Right hindlimb (tissue), 1 donor: ENCODE measurements at places on chromosomes 2 and 18.
A peak's percentile ranks its signal among the peaks of the same experiment; 100 is the strongest.

- DNase-seq = no peak
Measured at GRCh38 chr2:215529271-215529670, 93.4 kb upstream of the FN1 start.

GRCh38 chr18:6781796-6782195, 52.3 kb downstream of the ARHGAP28 start:
- no peak for DNase-seq

- peak; percentile 14 for DNase-seq
Measured at GRCh38 chr18:48792611-48793380, 158.0 kb downstream of the SMAD7 start.

- DNase-seq = no peak
Measured at GRCh38 chr2:164747783-164748433, 93.7 kb downstream of the COBLL1 start.

DNA sequence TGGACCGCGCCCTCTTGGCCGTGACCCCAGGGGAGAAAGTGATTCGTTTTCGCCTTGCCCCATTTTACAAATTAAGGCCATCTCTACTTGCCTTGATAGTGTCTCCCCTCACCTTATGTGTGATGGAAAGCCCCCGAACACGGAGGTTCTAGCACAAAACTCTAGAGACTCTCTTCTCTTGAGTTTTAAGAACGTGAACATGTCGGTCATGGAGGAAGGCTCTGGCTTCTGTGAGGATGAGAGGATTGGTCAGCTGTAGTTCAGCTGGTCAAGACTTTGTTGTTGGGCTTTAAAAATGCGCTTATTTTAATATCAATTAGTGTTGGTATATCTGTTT, 828 bp downstream of the DYNC1I2 start:
- DNase-seq = no peak

GRCh38 chr2:80190166-80190565, 114.4 kb downstream of the LRRTM1 start:
- no peak for DNase-seq

DNA sequence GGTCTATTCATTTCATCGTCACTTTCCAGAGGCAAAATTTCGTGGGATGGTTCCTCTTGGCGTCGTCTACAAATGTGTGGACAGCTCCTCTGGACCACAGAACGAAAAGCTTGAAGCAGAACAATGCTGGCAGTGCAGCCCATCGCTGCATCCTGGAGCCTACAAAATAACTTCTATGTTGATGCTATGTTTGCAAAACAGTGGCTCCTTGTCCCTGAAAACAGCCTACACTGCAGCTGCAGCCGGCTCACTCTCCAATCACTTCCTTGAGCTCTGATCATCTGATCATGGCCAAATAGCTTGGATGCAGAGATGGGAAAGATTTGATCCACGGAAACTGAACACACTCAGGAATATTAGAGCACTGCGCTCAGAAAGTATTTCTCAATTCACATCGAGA, 60.0 kb downstream of the DOCK10 start:
- peak; percentile 76 for DNase-seq

GRCh38 chr2:65062843-65063825, 6.9 kb downstream of the CEP68 start:
- DNase-seq = no peak

DNA sequence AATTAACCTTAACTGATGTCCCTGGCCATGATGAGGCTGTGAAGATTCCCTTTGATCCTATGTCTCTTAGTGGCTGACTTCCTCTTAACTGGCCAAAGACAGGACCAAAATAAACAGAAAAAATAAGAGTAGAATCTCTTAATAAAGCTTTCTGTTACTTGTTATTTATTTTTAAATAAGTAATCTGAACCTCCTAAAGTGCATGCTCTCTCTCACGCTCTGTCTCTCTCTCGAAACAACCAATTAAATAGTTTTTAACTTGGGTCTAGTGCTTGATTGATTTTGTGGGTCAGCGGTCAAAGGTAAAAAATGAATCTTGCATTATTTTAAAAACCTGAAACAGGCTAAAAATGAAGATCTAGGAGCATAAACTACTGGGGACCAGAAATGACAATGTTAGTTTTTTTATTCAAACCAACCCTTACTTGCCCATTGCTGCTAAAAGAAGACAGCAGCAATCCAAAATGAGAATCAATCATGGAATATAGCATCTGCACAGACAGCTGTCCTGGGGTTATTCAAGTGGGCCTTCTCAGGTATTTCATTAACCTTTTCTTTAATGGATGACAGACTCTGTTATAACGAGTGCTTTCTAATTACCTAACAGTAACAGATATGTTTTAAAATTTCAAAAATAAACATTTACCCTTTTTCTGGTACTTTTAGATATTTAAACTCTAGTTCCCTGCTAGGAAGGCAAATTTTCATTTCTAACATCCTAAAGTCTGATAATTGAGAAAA, 11.2 kb downstream of the GAREM1 start:
- no peak for DNase-seq

- DNase-seq = no peak
Measured at GRCh38 chr2:27117995-27118524, 868 bp downstream of the CGREF1 start.

GRCh38 chr18:40532046-40532445, 1423.0 kb upstream of the PIK3C3 start:
- DNase-seq = no peak

GRCh38 chr18:45835057-45835636, 9.7 kb downstream of the SIGLEC15 start:
- DNase-seq = no peak

GRCh38 chr2:84821806-84822205, 59.1 kb downstream of the TRABD2A start:
- DNase-seq = no peak

GRCh38 chr2:120630031-120630701, 105.5 kb upstream of the GLI2 start:
- DNase-seq = no peak

GRCh38 chr2:114079366-114080004, 189.6 kb downstream of the ACTR3 start:
- DNase-seq = no peak
